ENCODE measurements at places on chromosomes 4 and X.
A peak's percentile ranks its signal among the peaks of the same experiment; 100 is the strongest.

DNA sequence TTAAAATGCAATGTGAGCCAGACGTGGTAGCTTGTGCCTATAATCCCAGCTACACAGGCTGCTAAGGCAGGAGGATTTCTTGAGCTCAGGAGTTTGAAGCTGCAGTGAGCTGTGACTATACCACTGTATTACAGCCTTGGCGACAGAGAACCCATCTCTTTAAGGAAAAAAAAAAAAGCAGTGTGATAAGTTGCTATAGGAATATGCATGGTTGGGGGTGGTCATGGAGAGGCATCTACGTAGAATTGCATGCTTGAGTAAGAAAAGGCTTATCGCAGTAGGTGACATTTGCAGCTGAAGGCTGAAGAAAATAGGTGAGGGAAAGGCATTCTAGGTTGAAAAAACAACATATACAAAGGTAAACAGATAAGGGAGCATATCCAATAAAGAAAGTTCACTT is 4.1 kb downstream of the DIAPH2 start:
- no peak overlapping the region for H3K4me3 ChIP-seq
- no peak for DNase-seq
- no peaks in the 10 kb centered on the region for H3K36me3 ChIP-seq
- no peak overlapping the region for H3K27ac ChIP-seq
- H3K27me3 ChIP-seq: no peaks in the 10 kb centered on the region

DNA sequence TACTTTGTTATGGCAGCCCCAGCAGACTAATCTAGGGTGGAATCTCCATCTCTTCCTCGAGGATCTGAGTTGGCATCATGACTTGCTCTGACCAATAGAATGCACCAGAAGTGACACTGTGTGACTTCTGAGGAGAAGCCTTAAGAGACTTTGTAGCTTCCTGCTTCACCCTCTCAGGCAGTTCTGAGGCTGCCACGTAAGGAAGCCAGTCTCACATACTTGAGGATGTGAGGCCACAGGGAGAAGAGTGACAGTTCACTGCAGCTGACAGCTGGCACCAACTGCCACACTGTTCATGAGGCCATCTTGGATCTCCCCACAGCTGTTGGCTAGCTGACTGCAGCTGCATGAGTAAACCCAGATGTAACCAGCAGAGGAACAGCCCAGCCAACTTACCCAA is 29.3 kb upstream of the BCOR start:
- H3K4me1 ChIP-seq: no peaks in the 10 kb centered on the region
- no peaks in the 10 kb centered on the region for H3K27me3 ChIP-seq
- no peak overlapping the region for H3K27ac ChIP-seq
- no peak for DNase-seq

DNA sequence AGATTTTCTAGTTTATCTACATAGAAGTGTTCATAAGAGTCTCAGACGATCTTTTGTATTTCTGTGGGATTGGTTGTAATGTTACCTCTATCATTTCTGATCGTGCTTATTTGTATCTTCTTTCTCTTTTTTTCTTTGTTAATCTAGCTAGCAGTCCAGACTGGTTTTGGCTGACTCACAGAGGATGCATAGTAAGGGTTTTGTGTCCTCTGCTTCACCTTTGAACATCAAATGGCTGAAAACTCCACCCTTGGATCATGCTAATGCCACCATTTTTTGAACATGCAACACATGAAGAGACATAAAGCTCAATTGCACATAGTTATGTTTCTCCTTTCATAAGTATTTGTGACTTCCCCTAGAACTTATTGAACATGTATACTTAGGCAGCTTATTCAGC is 22.8 kb downstream of the TMPRSS11A start:
- H3K36me3 ChIP-seq: no peaks in the 10 kb centered on the region
- DNase-seq: no peak
- H3K27me3 ChIP-seq: no peaks in the 10 kb centered on the region
- H3K27ac ChIP-seq: no peak overlapping the region
- H3K4me1 ChIP-seq: no peaks in the 10 kb centered on the region
- no peak overlapping the region for H3K4me3 ChIP-seq

GRCh38 chr4:128827296-128827695 is 17.8 kb downstream of the JADE1 start:
- H3K4me1 ChIP-seq: peaks cover 30% of the 10 kb centered on the region
- no peaks in the 10 kb centered on the region for H3K36me3 ChIP-seq
- H3K4me3 ChIP-seq: no peak overlapping the region
- H3K27ac ChIP-seq: no peak overlapping the region

DNA sequence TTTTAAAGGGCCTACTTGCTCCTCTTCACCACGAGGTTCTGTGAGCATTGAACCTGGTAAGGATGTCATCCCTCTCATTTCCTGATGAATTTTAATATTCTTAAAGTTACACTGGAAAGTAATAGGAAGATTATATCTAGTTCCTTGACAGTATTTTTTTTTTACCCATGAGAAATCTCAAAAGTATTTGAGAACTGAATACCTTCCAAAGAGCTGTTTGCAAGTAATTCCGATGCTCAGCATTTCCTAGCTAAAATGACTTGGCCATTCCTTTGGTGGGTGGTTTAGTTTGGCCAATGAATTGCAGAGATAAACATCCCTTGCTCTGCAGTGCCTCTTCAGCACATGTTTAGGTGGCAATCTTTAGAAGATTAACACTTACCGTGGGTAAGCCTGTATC is 110.2 kb upstream of the WDR1 start:
- no peaks in the 10 kb centered on the region for H3K4me1 ChIP-seq
- no peak overlapping the region for H3K27ac ChIP-seq
- no peak overlapping the region for H3K4me3 ChIP-seq
- no peaks in the 10 kb centered on the region for H3K27me3 ChIP-seq
- no peaks in the 10 kb centered on the region for H3K36me3 ChIP-seq

GRCh38 chrX:66815227-66815626 is 176.3 kb upstream of the EDA2R start:
- H3K36me3 ChIP-seq: no peaks in the 10 kb centered on the region
- H3K27me3 ChIP-seq: no peaks in the 10 kb centered on the region
- no peaks in the 10 kb centered on the region for H3K4me1 ChIP-seq
- H3K27ac ChIP-seq: no peak overlapping the region
- no peak overlapping the region for H3K4me3 ChIP-seq
- no peak for DNase-seq

GRCh38 chr4:74230902-74231499 is 73.1 kb downstream of the MTHFD2L start:
- no peaks in the 10 kb centered on the region for H3K36me3 ChIP-seq
- H3K4me3 ChIP-seq: no peak overlapping the region
- no peaks in the 10 kb centered on the region for H3K27me3 ChIP-seq
- peak overlapping the region; percentile 0 for H3K27ac ChIP-seq
- H3K4me1 ChIP-seq: no peaks in the 10 kb centered on the region

DNA sequence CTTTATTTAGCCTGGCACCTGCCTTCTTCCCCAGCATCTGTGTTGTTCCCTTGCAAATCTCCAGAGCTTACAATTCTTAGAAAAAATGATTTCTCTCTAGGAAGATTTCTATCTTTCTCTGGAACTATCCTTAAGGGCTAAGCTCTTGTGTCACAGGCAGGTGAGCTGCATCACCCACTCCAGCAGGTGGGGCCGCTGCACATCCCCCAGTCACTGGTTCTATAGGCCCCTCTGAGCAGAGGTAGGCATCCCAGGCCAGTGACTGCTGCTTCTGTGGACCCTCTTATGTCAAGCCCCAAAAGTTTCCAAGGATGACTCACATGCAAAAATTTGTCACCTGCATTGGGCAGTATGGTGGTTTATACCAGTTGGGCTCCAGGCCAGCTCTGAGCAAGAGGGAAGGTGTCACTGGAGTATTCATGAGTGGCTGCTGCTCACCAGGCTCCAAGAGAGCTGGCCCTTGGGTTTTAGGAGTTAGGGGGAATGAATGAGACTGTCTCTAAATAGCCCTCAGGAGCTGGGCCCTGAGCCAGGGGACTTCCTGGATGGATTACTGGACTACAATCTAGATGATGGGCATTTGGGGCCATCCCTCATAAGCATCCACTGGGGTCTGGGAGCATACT is 208.1 kb upstream of the EOLA2 start:
- H3K27me3 ChIP-seq: no peaks in the 10 kb centered on the region
- H3K4me1 ChIP-seq: no peaks in the 10 kb centered on the region
- no peak overlapping the region for H3K27ac ChIP-seq

GRCh38 chr4:174522183-174523024 is at the start of gene HPGD:
TSS of gene HPGD (minus strand) at chr4:174522488. CDS start at chr4:174522451, 37 bp downstream.
- no peak within 1 kb of the TSS for H3K27ac ChIP-seq
- H3K4me1 ChIP-seq: no peaks in the 10 kb centered on the region
- no peak for DNase-seq
- no peaks in the 10 kb centered on the region for H3K36me3 ChIP-seq
- H3K4me3 ChIP-seq: peak within 1 kb of the TSS; percentile 59

GRCh38 chrX:16124201-16124600 is 836 bp downstream of the GRPR start:
- DNase-seq: no peak
- H3K4me3 ChIP-seq: no peak overlapping the region
- H3K27me3 ChIP-seq: no peaks in the 10 kb centered on the region
- H3K27ac ChIP-seq: no peak overlapping the region
- H3K4me1 ChIP-seq: no peaks in the 10 kb centered on the region

GRCh38 chr4:6058531-6059374 is 40.5 kb upstream of the C4orf50 start:
- H3K4me1 ChIP-seq: no peaks in the 10 kb centered on the region
- no peaks in the 10 kb centered on the region for H3K27me3 ChIP-seq
- no peaks in the 10 kb centered on the region for H3K36me3 ChIP-seq
- no peak overlapping the region for H3K4me3 ChIP-seq
- DNase-seq: no peak

DNA sequence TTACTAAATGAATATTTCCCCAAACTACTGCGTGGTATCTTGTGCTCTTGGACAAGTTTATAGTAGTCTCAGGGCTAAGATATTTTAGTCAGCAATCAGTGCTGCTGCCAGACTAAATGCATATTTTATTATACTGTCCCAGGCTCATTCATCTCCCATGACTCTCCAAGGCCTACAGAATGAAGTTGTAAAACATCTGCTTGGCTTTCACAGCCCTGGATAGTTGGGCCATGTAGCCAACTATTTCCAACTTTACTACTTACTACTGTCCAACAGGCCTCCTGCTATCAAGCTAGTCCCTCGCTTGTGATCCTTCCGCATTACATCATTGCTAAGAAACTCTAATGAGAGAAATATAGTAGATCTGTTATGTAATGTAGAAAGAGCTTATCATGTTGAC is 31.4 kb downstream of the MAGEB16 start:
- H3K4me3 ChIP-seq: no peak overlapping the region
- no peaks in the 10 kb centered on the region for H3K4me1 ChIP-seq
- DNase-seq: no peak
- H3K27me3 ChIP-seq: no peaks in the 10 kb centered on the region
- no peak overlapping the region for H3K27ac ChIP-seq
